Right lobe of liver (tissue), 6 donors: ENCODE measurements at places on chromosomes 4 and X.

- no peaks in the 10 kb centered on the region for H3K36me3 ChIP-seq
- H3K27me3 ChIP-seq = no peaks in the 10 kb centered on the region
- DNase-seq = no peak
- no peak overlapping the region for H3K4me3 ChIP-seq
These were observed 168.2 kb downstream of the COL25A1 start for GRCh38 chr4:109134268-109134667.

GRCh38 chrX:12480956-12481355, 310.3 kb upstream of the PRPS2 start:
- no peaks in the 10 kb centered on the region for H3K27me3 ChIP-seq
- no peaks in the 10 kb centered on the region for H3K36me3 ChIP-seq
- H3K27ac ChIP-seq = no peak overlapping the region

DNA sequence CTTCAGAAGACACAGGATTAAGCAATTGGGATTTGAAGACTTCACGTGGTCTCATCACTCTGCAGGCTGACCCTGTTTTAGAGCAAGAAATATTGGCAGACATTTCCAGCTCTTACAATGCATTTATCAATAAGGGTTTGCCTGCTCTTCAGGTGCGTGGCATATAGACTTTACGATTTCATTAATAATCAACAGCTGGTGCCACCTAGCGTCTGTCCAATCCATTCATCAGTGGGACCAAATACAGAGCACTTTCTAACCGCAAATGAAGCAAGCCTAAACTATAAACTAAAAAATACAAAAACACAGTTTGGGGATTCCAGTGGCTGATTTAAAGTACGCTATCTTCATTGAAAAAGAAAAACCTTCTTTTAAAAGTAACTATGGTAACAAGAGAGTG, 125.4 kb upstream of the DMD start:
- no peaks in the 10 kb centered on the region for H3K36me3 ChIP-seq
- no peak overlapping the region for H3K27ac ChIP-seq
- DNase-seq = no peak

- no peak overlapping the region for H3K4me3 ChIP-seq
- H3K36me3 ChIP-seq = no peaks in the 10 kb centered on the region
- no peaks in the 10 kb centered on the region for H3K4me1 ChIP-seq
These were observed 17.4 kb upstream of the LNX1 start for GRCh38 chr4:53608649-53609048.

GRCh38 chr4:23631255-23631950, 258.4 kb downstream of the PPARGC1A start:
- DNase-seq = peak; percentile 16
- no peak overlapping the region for H3K27ac ChIP-seq
- no peaks in the 10 kb centered on the region for H3K4me1 ChIP-seq
- no peaks in the 10 kb centered on the region for H3K36me3 ChIP-seq
